Choroid plexus epithelial cell (primary cell): ENCODE measurements at places on chromosomes 3 and 15.

- DNase-seq, result no peak
Measured at GRCh38 chr3:180531303-180532278, 70.4 kb upstream of the TTC14 start.

DNA sequence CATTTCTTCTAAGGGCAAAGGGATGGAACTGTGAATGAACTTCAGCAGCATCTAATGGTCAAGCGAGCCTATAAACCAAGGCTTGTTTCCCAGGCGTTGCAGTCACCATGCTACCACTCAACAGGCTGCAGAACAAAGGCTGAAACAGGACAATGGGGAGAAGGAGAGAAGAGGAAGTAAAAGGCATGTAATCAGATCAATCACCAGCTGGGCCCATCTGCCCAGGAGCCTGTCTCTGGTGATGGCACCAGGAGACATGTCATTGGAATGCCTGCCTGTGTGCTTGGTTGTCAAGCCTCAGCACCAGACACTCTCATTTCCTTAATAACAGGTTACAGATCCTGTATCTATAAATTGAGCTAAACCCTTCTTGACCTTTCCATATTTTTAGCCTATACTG is 81.7 kb upstream of the UMPS start:
- DNase-seq, result no peak

DNA sequence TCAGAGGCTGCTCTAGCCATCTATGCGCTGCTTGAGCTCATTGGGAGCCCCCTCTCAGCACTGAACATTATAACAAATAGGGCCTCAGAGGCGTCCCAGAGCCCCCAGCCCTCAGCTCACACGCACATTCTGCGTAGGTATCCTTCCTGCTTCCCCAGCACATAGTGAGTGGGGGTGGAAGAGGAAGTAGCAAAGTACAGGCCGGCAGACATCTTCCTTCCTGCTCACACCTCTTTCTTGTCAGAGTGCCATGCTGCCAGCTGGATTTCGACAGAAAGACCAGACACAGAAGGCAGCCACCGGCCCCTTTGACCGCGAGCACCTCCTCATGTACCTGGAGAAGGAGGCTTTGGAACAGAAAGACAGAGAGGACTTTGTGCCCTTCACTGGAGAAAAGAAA is 16.6 kb downstream of the TMOD2 start:
- no peak for DNase-seq

GRCh38 chr3:146972726-146973125 is 367.6 kb upstream of the PLSCR5 start:
- DNase-seq, result peak; percentile 68

DNA sequence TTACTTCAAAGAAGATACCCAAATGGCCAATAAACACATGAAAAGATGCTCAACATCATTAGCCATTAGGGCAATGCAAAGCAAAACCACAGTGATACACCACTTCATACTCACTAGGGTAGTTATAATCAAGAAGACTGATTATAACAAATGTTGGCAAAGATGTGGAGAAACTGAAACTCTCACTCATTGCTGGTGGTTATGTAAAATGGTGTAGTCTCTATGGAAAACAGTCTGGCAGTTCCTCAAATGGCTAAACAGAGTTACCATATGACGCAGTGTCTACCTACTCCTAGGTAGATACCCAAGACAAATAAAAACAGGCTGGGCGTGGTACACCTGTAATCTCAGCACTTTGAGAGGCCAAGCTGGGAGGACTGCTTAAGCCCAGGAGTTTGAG is 3.5 kb upstream of the ZFAND6 start:
- DNase-seq, result no peak

DNA sequence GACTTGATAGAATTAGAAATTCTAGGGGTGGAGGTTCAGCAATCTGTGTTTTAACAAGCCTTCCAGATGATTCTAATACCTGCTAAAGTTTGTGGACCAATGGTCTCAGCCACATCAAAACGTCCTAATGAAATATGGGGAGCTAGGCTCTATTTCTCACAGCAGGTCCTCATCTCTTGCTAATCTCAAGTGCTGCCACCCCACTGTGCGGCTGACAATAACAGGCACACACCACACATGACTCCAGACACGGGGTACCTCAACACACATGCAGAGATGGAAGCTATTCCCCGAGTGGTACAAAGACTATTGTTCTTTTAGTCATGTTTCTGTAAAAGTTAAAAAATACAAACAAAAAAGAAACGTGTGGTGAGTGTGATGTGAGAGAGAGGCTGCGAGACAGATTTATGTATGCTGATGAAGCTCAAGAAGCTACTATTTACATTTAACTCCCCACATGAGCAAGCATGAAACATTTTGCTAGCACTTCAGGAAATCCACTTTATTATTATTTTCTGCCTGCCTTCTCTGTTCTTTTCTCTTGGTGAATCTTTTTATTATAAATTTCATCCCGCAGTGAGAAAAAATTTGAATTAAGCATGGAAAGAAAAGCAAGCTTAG is 405.6 kb downstream of the MAGI1 start:
- no peak for DNase-seq

GRCh38 chr15:43370310-43370974 is 401 bp downstream of the ZSCAN29 start:
- peak; percentile 43 for DNase-seq

DNA sequence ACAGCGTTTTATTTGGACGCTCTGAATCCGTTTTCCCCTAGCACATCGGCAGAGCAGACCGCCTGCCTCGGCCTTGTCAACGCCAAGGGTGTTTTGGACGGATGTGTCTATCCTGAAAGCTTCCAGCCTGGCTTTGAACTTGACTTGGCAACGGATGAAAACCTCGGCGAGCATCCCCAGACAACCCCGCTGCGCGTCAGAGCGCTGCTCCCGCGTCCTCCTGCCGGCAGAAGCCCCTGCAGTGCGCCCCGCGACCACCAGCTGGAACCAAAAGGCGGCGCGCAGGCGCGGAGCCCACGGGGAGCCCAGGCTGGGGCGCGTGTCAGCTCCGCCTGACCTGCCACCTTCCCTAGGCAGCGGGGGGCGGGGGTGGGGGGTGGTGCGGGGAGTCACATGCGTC is 26.2 kb upstream of the ARL8B start:
- peak; percentile 92 for DNase-seq

- no peak for DNase-seq
Measured at GRCh38 chr15:38625886-38626285, 61.3 kb upstream of the RASGRP1 start.

- no peak for DNase-seq
Measured at GRCh38 chr3:34584971-34585370, 786.5 kb downstream of the PDCD6IP start.

DNA sequence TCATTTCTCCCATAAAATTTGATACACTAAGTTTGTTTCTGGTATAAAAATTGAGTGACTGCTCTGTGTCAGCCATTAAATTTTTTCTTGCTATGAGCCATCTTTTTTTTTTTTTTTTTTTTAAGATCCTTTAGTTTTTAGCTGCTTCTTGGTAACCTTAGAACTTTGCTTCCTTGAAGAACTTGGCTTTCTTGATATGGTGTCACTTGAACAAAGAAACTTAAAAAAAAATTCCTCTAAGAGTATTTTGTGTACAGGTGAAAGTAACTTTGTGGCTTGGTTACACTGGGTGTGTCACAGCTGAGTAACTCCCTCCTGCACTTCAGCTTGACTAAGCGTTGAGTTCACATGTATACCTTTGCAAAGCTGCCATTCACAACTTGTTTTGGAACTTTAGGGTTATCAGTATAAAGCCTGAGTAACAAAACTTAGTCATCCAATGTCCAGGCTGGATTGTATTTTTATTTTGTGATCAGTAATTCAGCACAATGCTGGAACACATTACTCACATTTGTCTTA is 6.5 kb downstream of the CHD2 start:
- DNase-seq, result no peak
